T-helper 1 cell (primary cell): ENCODE measurements at places on chromosomes 4 and X.
A peak's percentile ranks its signal among the peaks of the same experiment; 100 is the strongest.

- no peak for DNase-seq
Measured at GRCh38 chrX:15501506-15501905, 899 bp downstream of the BMX start.

DNA sequence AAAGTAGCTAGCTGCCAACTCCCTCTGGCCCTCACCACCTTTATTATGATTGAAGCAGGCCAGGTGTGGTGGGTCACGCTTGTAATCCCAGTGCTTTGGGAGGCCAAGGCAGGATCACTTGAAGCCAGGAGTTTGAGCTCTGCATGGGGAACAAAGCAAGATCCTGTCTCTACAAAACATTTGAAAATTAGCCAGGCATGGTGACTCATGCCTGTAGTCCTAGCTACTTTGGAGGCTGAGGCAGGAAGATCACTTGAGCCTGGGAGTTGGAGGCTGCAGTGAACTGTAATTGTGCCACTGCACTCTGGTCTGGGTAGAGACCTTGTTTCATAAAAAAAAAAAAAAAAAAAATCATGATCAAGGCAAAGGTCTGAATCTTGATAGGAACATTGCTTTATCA lies 467.0 kb upstream of the DIPK2B start:
- no peak for DNase-seq

DNA sequence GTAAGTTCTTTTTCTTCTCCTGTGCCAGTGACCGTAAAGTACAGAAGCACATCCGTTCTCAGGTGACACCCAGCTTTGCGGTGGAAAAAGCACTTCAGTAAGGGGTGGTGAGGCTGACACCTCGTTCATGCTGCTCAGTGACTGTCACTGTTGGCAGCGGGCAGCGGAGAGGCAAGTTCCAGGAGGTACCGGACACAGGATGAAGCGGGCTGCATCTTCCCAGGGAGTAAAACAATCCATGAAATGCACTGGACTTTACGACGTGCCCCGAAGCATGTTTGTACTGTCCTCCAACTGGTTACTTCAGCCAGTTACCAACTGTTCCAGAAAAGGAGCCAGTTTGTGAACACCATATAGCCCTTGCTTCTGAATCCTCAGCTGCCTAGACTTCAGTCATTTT lies 110.7 kb downstream of the ZNF827 start:
- no peak for DNase-seq

GRCh38 chr4:172898715-172899114 lies 269.9 kb upstream of the GALNT7 start:
- no peak for DNase-seq

GRCh38 chr4:73662709-73663546 lies 42.7 kb upstream of the RASSF6 start:
- no peak for DNase-seq

DNA sequence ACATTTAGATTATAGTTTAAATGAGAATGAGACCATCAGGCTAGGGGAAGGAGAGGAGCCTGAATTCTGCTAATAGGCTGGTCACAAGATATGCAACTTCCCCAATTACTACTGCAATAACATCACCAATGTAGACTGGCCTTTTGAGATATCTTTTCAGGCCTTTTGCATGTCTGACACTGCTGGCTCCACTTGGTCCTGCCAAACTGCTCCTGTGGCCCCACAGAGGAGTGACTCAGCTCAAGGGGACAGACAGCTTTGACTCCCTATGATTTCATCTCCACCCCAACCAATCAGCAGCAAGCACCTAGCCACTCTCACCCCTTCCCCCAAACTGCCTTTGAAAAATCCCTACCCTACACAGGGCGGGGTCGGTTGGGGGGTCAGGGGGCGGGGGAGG lies 22.8 kb downstream of the GPRIN3 start:
- no peak for DNase-seq

GRCh38 chrX:63713526-63713925 lies 71.5 kb downstream of the ARHGEF9 start:
- DNase-seq = no peak

- DNase-seq = no peak
Measured at GRCh38 chr4:138946306-138946705, 69.3 kb upstream of the NOCT start.

GRCh38 chr4:157701695-157701994 lies 471.2 kb downstream of the GASK1B start:
- no peak for DNase-seq

- DNase-seq = no peak
Measured at GRCh38 chrX:130893356-130894085, 9.5 kb downstream of the ENOX2 start.

DNA sequence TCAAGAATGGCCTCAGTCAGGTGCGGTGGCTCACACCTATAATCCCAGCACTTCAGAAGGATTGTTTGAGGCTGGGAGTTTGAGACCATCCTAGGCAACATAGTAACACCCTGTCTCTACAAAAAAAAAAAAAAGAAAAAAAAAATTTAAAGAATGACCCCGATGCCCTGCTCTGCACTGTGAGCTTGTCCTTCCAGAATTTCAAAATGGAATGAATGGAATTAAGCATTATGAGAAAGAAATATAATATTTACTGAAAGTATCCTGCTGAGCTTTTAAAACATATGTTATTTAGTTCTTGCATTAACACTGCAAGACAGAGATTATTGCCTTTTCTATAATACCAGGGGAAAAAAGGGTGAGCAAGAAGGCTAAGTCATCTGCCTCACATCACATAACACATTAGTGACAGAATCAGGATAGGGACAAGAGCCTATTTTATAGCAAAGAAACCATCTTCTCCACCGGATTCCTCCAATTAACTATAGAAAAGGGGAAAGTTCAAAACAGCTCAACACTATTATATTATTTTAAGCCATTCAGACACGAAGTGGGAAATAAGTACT lies 41.9 kb upstream of the GAB1 start:
- no peak for DNase-seq

GRCh38 chr4:138405466-138405891 lies 163.3 kb upstream of the SLC7A11 start:
- no peak for DNase-seq

GRCh38 chrX:97898798-97899197 lies 1015.1 kb downstream of the RPA4 start:
- DNase-seq = no peak

GRCh38 chr4:153539422-153539821 lies 73.3 kb downstream of the TMEM131L start:
- DNase-seq = no peak

DNA sequence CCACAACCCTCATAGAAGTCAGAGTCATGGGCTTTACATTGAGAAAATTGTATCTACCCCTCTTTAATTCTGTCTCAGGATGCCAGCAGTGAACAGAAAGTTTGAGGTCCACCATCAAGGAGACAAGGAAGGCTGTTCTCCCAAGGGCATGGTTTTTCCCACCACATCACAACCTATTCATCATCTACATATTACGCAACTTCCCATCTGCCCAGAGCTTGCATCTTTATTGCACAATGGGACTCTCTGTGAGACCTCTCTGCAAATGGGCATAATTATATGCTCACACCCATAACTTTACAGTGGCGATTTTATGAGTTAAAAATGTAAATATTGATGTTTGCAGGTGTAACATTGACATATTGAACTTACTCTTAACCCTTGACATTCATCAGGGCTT lies 38.9 kb downstream of the PAGE2 start:
- DNase-seq = no peak

DNA sequence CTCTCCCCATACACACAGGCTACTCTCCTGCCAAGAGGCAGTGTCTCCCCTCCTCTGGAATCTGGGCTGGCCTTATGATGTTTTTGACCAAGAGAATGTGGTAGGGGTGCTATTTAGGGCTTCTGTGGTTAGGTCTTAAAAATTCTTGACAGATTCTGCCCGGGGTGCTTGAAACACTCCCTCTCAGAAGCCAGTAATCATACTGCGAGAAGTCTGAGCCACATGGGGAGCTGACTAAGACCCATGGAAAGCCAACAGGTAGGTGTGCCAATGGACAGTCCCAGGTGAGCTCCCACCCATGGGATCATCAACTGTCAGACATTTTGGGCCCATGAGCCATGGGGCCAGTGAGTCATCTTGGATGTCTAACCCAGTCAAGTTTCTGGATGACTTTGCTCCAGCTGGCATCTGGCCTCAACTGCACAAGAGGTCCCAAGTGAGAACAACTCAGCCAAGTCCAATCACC lies 315.7 kb downstream of the FBXW7 start:
- DNase-seq = no peak

- DNase-seq = no peak
Measured at GRCh38 chr4:176443646-176444409, 124.1 kb downstream of the SPCS3 start.

DNA sequence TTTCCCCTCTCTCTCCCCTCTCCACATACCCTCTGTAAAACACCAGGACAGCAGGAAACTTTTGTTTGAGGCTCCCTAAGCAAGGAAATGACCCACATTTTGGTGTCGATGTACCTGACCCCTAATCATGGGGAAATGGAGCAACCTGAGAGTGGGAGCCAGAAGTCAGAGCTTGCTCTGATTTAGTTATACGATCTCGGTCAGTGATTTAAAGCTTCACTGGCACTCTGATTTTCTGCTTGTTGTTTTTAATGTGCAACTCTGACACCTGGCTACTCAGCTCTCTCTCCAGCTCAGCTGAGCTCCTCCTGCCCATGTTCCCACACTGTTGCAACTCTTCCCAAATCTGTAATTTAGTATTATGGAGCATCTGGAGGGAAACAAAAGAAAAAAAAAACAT lies 408.6 kb downstream of the ADAM29 start:
- DNase-seq = no peak

DNA sequence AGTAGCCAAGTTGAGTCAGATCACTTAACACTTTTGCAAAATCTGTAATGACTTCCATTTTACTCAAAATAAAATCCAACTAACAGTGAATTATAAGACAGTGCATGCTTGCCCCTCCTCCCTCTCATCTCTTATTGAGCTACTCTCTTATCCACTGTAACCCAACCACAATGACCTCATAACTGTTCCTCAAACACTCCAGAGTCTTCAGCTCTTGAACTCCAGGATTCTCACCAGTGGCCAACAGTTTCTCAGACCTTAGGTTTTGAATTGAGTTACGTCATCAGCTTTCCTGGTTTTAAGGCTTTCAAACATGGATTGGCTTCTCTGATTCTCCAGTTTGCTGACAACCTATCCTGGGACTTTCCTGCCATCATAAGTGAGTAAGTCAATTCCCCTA lies 938.3 kb downstream of the RAB28 start:
- no peak for DNase-seq

GRCh38 chrX:20361890-20362262 lies 95.2 kb upstream of the RPS6KA3 start:
- DNase-seq = no peak

- DNase-seq = no peak
Measured at GRCh38 chr4:163017135-163017534, 149.6 kb downstream of the NAF1 start.

DNA sequence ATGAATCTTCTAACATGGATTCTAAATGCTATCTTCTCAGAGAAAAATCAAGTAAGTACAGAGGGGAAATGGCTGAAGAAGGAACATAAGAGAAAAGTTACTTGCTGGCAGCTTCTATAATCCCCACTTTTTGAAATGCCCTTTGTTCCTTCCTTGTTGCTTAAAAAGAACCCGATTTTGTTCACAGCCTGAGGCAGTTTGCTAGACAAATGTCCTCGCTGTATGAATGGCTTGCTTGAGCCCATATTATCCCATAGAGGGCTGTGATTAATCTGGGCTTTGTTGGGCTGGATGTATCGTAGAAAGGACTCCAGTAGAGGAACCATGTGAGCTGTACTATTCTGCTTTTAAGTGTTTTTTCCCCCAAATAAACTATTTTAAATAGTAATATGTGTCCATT lies 134.3 kb upstream of the FGF13 start:
- no peak for DNase-seq

GRCh38 chr4:21801661-21802385 lies 146.7 kb downstream of the KCNIP4 start:
- DNase-seq = no peak

DNA sequence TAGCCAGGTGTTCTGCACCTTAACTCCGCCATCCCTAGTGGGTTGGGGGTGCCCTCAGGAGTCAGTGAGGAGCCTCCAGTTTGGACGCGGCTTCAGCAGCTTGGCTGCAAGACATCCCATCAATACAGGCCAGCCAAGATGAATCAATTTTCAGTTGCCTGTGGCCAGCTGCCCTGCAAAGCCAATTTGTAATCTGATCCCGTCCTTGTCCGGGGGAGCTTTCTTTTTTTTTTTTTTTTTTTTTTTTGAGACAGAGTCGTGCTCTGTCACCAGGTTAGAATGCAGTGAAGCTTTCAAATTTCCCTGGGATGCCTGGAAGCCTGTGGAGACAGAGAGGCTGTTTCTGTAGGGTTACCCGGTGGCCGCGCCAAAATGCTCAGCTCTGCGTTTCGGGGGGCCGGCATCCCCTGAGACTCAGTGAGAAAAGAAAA lies 192.5 kb downstream of the ASMT start:
- no peak for DNase-seq

GRCh38 chr4:180106122-180106521 lies 2137.1 kb upstream of the TENM3 start:
- no peak for DNase-seq

DNA sequence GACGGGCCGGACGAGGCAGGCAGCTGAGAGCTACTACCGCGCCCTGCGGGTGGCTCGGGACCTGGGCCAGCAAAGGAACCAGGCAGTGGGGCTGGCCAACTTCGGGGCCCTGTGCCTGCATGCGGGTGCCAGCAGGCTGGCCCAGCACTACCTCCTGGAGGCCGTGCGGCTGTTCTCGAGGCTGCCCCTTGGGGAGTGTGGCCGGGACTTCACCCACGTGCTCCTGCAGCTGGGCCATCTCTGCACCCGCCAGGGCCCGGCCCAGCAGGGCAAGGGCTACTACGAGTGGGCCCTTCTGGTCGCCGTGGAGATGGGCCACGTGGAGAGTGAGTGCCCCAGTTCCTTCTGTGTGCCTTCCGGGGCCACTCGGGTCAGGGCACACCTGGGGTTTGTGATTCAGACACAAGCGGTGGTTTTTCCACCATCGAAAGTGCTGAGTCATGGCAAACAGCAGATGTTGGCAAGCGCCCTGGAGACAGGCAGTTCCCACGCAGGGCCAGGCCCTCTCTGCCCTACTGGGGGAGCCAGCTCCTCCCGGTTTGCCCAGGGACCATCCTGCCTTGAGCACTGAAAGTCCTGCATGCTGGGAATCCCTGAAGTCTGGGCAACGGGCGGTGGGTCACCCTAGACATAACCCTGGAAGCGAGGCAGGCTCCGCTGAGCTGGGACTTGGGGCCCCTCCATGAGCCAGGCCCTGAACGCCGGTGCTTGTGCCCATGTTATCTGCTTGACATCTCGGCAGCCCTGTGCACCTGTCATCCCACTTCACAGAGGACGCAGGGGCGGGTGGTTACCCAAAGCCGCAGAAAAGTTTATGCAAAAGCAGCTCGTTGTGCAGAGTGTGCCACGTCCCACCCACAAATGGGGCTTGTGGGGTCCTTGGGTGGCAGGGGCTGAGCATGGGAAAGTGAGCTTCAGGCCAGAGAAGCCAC lies 29.5 kb downstream of the SH3TC1 start:
- DNase-seq = peak; percentile 46

- no peak for DNase-seq
Measured at GRCh38 chr4:1462768-1463075, 56.5 kb upstream of the NKX1-1 start.

- DNase-seq = no peak
Measured at GRCh38 chr4:38007645-38008044, 47.4 kb downstream of the PTTG2 start.
